Breast epithelium (tissue), 4 donors: ENCODE measurements at places on chromosomes 4 and X. TPM values are rescaled to one million over a fixed set of nuclear protein-coding genes. Genes with fewer than 3 reads are reported as not detected.

GRCh38 chr4:36256398-36256891 is 12.1 kb upstream of the ARAP2 start:
- DNase-seq: no peak

GRCh38 chrX:45743081-45743533 is 542.4 kb upstream of the DIPK2B start:
- DNase-seq: no peak

GRCh38 chr4:114272226-114272625 is 292.8 kb upstream of the ARSJ start:
- DNase-seq: no peak

DNA sequence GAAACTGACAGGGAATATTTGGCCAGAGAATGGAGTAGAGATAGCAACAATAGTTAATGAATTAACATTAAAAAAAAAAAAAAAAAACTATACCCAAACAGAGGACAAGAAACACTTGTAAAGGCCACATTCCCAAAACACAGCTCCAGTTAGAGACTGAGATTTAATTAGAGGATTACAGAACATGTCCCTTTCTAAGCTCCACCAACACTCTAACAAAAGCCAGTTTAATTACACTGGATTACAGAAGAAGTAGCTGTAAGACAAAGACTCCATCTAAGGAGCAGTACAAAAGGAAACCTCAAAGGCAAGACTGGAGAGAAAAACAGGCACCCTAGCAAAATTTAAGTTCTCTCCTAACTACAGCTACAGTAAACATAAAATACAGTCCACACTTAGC is 1247.7 kb upstream of the AGA start:
- no peak for DNase-seq

GRCh38 chr4:121688701-121689100 is 8.1 kb downstream of the ANXA5 start:
- no peak for DNase-seq

DNA sequence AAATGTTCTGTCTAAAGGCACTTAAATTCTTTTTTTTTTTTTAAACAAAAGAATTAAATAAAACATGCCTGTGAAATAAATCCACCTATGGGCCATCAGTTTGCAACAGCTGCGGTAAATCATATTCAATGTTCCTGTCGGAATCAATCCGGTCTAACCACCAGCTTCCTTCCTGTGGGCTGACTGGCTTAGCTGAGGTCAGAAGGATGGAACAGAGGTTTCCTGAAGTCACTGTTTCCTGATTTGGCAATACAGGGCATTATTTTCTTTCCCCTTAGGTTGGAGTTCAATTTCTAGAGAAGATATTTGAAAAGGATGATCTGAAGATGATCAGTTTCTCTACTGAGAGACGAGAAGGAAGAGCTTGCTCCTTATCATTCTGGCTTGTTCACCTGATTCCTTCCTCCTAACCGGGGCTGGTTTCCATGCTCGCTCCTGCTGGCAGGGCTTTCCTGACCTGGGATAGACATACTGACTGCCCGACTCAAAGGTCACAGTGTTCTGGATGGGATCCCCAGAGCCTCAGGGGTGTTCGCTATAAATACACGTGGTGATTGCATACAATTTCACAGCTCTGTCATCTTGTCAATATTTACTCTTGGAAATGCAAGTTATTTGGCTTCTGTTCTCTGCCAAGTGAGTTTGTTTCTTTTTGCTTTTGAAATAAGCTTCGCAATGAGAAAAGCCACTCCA is 21.7 kb downstream of the PDLIM3 start:
- DNase-seq: no peak

DNA sequence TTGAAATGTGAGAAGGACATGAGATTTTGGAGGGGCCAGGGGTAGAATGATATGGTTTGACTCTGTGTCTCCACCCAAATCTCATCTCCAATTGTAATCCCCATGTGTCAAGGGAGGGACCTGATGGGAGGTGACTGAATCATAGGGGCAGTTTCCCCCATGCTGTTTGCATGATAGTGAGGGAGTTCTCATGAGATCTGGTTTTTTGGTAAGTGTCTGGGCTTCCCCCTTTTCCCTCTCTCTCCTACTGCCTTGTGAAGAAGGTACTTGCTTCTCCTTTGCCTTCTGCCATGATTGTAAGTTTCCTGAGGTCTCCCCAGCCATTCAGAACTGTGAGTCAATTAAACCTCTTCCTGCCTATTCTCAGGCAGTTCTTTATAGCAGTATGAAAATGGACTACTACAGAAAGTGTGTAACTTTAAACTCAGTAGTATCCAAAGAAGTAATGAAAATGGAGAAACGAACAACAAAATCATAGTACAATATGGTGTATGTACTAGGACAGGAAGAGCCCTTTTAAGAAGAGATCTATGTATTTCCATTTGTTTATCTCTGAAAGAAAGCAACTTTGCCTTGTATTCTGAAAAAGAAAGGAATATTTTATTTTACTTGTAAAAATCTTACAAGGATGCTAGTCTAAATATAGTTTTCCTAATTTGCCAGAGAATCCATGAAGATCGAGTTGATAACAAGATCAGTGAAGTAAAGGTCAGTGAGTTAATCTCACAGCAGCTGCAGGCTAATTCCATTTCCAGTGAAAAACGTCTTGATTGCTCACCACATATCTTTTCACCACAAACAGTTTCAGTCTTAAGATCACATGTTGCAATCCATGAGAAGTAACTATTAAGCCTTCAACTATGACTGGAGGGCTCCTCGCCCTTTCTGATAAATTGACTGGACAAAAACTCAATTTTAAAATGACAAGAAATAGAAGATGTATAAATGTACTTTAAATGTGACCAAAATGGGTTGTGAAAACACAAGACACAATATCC is 20.5 kb downstream of the PKD2 start:
- no peak for DNase-seq

GRCh38 chr4:72295966-72296557 is 264.3 kb downstream of the NPFFR2 start:
- DNase-seq: no peak

DNA sequence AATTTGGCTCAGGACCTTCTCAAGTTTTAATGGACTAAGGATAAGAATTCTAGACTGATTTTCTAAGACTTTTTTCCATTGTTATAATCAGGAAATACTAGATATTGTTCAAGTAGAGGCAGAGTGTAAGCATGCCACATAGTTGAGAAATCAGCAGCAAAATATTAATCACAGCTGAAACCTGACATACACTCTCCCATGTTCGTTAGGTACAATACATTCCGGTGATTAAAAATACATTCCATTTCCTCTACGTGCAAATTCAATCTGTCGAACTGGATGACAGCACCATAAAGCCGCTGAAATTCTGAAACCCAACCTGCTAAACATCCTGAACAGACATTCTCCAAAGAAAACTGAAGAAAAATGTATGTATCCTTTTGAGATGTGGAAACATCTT is 587.6 kb upstream of the DIPK2B start:
- no peak for DNase-seq

DNA sequence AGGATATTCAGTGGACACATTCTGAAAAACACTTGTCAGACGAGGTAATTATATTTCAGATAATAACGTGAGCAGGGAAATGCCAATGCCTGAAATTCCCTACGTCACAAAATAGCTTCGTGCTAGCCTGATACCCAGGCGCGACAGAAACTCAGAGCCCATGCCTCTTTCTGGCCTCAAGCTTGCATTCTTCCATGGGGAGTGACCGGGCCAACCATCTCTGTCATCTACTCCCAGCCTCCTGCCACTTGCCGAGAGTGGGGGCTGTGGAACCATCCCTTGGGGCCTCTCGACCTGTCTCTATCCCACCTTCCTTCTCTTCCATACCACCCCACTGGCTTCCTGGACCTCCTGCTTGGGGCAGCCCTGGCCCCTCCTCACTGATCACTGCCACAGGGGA is 34.5 kb upstream of the CDKN2AIP start:
- DNase-seq: no peak

- no peak for DNase-seq
Observed at GRCh38 chrX:153816831-153817690, 13.3 kb downstream of the PDZD4 start.

GRCh38 chrX:154657226-154657805 is 3.9 kb upstream of the CTAG2 start:
- DNase-seq: no peak

GRCh38 chr4:64899563-64899962 is 490.3 kb upstream of the TECRL start:
- no peak for DNase-seq

BEX5 gene
- 3.3 TPM for total RNA-seq

AFP gene
- 3.2 TPM for total RNA-seq

DUSP21 gene
- not detected for total RNA-seq

CENPC gene
- 30.7 TPM for total RNA-seq

DMD gene
- total RNA-seq: 65.2 TPM

TMEM31 gene
- not detected for total RNA-seq

PROM1 gene
- 40.0 TPM for total RNA-seq

FATE1 gene
- not detected for total RNA-seq

ADH1B gene
- total RNA-seq: 5,080 TPM

AKAP14 gene
- not detected for total RNA-seq

CTAG1A gene
- 2.3 TPM for total RNA-seq

CFAP99 gene
- total RNA-seq: not detected

MAP7D2 gene
- total RNA-seq: 2.2 TPM
